ENCODE measurements at places on chromosomes 2 and 18. TPM values are rescaled to one million over a fixed set of nuclear protein-coding genes. Genes with fewer than 3 reads are reported as not detected.
A peak's percentile ranks its signal among the peaks of the same experiment; 100 is the strongest.

DNA sequence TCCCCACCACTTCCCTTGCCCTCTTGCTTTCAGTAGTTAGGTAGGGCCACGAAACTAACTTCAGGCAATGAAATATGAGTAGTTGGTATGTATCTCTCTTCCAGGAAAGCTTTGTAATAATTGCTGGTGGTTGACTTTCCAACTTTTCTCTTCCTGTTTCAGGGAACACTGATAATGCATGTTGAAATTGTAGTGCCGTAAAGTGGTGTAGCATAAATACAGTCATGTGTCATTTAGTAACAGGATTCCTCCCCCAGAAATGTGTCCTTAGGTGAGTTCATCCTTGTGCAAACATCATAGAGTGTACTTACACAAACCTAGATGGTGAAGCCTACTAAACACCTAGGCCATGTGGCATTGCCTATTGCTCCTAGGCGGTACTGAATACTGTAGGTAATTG, 429.2 kb downstream of the PID1 start:
- no peak for DNase-seq

- DNase-seq: no peak
These were observed 50.2 kb upstream of the SIGLEC15 start for GRCh38 chr18:45775241-45775676.

DNA sequence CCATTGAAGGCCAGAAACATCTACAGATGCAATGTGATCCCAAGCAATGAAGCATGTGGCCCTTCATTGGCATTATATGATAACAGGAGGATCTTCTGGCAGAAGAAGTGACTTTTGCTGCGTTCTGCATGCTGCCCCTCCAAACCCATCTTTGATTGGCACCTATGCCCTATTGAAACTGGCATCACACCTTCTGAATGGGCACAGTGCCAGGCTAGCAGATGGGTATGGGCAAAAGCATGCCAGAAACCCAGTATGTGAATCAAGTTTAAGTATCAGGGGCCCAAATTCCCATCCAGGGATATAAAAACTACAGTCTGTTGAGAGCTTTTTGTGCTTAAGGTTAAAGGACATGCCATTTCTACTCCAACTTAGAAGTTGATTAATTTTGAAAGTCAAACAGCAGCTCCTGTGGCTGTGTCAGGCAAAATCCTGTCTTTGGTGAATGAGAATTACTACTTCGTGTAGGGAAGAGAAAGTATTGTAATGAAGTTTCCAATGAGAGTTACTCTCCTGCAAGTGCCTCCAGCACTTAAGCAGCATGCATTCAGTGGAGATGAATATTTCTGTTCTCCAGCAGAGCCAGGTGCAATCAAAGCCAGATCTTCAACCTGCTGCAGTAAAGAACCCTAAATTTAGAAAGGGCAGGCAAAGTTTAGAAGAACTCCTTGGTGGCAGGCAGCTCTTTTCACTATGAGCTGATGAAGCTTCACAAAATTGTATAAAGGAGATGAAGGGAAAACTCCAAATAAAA, 8.6 kb downstream of the VRK2 start:
- no peak for DNase-seq

- no peak for DNase-seq
These were observed 68.1 kb downstream of the FMNL2 start for GRCh38 chr2:152402780-152403759.

Gene UGT1A4
- polyA plus RNA-seq: not detected

- no peak for DNase-seq
These were observed 28.2 kb downstream of the THNSL2 start for GRCh38 chr2:88198308-88198707.

DNA sequence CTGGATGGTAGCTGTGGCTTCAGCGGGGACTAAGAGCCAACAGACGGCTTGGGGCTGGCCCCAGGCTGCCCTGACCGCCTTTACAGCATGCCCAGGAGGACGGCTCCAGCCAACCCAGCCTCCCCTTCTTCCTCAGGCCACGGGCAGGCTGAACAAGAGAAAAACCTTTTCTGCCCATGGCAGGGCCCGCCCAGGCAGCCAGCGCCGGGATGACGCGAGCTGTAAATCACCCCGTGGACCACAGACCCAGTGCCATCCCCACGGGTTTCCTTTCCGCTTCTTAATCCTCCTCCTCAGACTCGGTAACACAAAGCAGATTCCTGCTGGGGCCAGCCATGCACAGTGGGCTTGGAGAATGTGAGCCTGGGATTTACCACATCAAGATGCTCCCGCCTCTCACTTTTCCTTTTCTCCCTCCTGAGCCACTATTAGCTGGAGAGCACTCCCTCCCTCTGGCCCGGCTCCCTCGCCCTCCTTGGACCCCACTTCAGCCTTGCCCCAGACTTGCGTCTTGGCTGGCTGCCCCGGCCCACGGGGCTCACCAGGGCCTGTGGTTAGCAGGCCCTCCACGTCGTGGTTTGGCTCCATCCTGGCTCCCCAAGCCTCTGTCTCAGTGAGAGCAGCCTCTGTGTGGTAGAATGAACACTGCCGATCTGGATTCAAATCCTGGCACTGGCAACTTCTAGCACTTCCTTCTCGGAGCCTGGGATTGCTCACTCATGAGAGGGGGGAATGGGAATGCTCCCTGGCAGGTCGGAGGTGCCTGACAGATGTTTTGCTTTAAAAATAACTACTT, 31.4 kb downstream of the ATOH8 start:
- DNase-seq: peak; percentile 30
